ENCODE measurements at places on chromosomes 11 and 22.

DNA sequence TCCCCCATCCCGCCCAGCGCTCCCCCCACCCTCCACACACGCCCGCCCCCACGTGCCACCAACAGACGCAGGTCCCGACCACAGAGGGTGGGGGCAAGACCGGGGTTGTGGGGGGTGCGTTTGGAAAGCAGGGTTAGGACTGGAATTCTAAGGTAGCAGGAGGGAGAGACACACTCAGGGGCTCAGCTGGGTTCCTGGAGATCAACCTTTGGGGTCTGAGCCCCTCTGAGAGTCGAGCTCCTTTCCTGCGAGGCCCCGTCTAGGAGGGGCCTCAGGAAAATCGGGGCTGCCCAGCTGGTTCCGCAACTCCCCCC is 429 bp downstream of the PGGHG start:
- no peak for DNase-seq

DNA sequence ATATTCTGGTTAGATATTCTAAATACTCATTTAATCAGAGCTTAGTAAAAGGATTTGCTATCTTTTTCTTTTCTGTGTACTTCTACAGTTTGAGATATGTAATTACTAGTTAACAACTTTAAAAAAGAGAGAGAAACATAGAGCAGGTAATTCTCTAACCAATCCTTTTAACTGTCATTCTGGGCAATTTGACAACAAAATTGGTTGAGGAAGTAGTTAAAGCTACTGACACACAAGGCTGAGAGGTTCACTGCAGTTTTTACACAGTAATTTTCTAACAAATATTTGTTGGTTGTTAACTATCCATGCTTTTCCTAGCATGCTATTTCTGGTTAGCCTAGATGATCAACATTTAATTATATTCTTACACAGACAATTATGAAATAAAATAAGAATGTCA is 3.6 kb downstream of the SOX6 start:
- no peak for DNase-seq

GRCh38 chr22:33221568-33221967 is 163.4 kb upstream of the SYN3 start:
- no peak for DNase-seq

GRCh38 chr11:72132646-72133045 is 2.9 kb upstream of the FOLR3 start:
- no peak for DNase-seq

GRCh38 chr11:70124321-70125000 is 46.3 kb downstream of the ANO1 start:
- DNase-seq, result no peak

Data from OCI-LY7 (cell line).